Posterior cingulate gyrus (tissue), 11 donors: ENCODE measurements at places on chromosomes 2 and 18.
A peak's percentile ranks its signal among the peaks of the same experiment; 100 is the strongest.

DNA sequence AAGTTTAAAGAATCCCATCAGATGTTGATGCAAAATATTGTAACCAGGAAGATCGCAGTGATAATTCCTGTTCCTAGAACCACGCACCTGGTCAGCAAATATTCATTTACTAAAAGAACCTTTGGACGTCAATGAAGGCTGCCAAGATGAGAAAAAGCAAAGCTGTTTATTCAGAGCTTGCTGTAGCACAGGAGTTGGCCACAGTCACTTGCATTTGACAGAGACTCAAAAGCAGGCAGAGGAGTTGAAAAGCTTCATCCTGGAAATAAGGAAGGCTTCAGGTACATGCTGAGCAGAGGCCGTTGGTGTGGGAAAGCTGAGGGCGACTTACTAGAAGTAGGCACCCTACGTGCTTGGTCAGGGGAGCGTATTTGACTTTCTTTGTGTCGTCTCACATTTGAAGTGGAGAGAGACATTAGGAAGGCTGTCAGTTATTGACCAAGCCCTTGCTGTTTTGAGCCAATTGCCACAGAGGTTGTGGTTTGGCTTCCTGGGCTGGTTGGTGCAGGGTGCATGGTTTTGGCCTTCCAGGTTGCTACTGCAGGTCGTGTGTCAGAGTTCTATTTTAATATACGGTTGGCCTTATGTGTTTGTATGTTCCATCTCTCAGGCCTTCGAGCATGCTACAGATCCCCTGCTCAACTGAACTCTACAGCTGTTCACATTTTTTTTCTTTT lies 289.6 kb downstream of the METTL4 start:
- DNase-seq, result no peak

- no peak for DNase-seq
Measured at GRCh38 chr2:160399880-160400279, 93.7 kb downstream of the RBMS1 start.

- DNase-seq, result no peak
Measured at GRCh38 chr2:103387888-103388287, 626.1 kb downstream of the TMEM182 start.

- DNase-seq, result no peak
Measured at GRCh38 chr2:18585526-18585925, 3.8 kb downstream of the NT5C1B start.

- no peak for DNase-seq
Measured at GRCh38 chr2:241358470-241358869, 2.4 kb downstream of the FARP2 start.

- DNase-seq, result no peak
Measured at GRCh38 chr2:40348038-40348437, 103.9 kb downstream of the SLC8A1 start.

DNA sequence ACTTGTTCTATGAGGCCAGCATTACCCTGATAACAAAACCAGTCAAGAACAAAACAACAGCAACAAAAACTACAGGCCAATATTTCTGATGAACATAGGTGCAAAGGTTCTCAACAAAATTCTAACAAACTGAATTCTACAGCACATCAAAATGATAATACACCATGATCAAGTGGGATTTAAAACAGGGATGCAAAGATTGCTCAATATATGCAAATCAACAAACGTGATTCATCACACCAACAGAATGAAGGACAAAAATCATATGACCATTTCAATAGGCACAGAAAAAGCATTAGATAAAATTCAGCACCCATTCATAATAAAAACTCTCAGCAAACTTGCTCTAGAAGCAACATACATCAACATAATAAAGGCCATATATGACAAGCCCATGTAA lies 173.6 kb downstream of the CAMKMT start:
- DNase-seq, result no peak

DNA sequence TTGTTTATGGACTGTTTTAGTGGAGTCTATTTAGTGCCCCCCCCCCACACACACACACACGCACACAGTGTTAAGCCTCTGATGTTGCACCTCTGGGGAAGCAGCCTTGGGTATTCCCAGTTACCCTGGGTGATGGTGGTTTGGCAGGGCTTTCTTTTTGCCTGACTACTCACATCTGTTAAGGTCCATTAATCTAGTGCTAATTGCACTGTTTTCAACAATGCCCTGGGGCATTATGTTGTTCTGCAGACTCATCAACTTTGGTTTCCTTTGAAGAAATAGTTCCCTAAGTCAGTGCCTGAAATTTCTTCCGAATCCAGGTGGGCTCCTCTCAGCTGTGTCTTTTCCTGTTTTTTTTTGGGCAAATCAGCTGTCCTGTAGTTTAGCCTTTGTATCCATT lies 34.7 kb downstream of the SPOPL start:
- no peak for DNase-seq

DNA sequence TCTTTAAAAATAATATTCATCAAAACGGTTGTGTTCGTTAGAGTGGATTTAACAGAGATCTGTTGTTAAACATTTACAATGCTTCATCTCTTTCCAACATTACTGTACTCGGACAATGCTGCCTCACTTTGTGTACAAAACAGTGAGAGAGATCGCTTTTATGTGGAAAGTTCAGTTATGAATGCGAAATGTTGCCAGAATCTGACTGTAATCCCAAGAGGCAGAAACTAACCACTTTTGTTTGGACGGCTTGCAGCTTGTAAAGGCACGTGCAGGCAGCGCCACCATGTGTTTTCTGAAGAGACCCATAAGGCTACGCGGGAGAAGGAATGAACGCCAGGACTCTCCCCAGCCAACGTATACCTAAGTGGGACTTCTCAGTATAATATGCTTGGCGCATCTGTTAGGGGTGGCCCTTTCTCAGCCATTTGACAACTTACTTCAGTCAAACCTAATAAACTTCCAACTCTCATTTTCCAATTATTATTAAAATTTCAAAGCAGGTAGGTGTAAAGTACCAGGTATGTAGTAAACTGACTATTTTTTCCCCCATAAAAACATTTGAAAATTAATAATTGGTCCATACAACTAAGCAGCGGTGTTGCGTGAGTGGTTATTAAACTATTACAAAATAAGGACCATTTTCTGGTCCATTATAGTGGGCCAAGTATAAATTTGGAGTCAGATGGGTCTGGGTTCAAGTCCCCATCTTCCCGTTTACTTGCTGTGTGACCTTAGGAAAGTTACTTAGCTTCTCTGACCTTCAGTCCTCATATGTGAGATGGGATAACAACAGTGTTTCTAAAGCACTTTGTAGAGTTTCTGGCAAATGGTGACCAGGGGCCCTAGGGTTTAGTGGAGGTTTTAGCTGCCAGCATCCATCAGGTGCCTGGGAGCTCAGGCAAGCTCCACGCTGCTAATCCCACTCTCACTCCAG lies 5.6 kb upstream of the NAPG start:
- peak; percentile 95 for DNase-seq

DNA sequence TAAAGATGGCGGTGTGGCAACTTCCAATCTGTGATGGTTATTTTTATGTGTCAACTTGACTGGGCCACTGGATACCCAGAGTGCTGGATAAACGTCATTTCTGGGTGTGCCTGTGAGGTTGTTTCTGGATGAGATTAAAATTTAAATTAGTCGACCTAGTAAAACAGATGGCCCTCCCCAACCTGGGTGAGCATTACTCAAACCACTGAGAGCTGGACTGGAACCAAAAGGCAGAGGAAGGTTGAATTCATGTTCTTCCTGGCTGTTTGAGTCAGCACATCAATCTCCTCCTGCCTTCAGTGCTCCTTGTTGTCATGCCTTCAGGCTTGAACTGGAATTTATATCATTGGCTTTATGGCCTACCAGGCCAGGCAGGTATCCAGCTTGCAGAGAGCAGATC lies 190.8 kb upstream of the RGPD4 start:
- no peak for DNase-seq

DNA sequence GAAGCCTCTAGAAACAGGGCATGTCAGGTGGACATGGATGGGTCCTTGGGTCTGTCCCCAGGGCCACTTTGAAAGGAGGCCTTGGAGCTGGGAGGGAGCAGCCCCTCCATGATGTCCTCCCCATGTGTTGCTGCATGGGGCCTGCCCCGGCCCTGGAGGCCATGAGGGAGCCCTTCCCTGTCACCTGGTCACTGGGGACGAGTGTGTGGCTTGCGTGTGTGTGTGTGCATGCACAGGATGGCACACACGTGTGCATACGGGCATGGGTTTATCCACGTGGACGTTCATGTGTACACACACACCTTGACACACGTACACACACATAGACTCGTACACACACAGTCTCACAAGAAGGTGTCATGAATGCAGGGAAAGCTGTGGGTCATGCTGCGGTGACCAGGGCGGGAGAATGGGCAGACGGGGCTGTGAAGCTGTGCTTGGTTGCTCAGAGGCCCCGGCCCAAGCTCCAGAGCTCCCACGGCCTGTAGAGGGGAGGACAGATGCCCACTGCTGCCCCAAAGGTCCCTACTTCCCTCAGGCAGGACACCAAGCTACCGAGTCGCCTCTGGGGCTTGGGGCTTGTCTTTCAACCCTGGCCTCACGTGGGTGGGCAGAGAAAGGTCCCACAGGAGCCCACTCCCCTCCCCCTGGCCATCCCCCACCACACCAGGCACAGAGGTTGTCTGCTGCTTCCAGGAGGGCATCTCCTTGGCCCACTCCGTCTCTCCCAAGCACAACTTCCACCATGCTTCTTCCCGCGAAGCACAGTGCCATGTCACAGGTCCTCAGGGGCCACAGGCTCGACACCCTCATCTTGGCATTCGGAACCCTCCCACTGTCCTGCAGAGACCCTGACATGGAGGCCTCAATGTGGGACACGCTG lies 42.3 kb upstream of the GPC1 start:
- DNase-seq, result no peak

GRCh38 chr2:100380681-100381080 lies 36.8 kb downstream of the CHST10 start:
- DNase-seq, result no peak

- no peak for DNase-seq
Measured at GRCh38 chr18:12458771-12459170, 51.0 kb downstream of the PRELID3A start.
